ENCODE measurements at places on chromosomes 11 and 22. TPM values are rescaled to one million over a fixed set of nuclear protein-coding genes. Genes with fewer than 3 reads are reported as not detected.

ZNF74 gene
- total RNA-seq: 3.5 TPM

DCDC1 gene
- 3.0 TPM for total RNA-seq

TPBGL gene
- total RNA-seq: not detected

CELSR1 gene
- total RNA-seq: 6.2 TPM

TRIM6 gene
- 0.29 TPM for total RNA-seq

NXPE2 gene
- not detected for total RNA-seq

CRYAB gene
- total RNA-seq: 6.9 TPM

FGF19 gene
- not detected for total RNA-seq

GGTLC3 gene
- not detected for total RNA-seq

CASP4 gene
- total RNA-seq: 21.0 TPM

FIBP gene
- 52.2 TPM for total RNA-seq

KRTAP5-9 gene
- total RNA-seq: 0.38 TPM

DNA sequence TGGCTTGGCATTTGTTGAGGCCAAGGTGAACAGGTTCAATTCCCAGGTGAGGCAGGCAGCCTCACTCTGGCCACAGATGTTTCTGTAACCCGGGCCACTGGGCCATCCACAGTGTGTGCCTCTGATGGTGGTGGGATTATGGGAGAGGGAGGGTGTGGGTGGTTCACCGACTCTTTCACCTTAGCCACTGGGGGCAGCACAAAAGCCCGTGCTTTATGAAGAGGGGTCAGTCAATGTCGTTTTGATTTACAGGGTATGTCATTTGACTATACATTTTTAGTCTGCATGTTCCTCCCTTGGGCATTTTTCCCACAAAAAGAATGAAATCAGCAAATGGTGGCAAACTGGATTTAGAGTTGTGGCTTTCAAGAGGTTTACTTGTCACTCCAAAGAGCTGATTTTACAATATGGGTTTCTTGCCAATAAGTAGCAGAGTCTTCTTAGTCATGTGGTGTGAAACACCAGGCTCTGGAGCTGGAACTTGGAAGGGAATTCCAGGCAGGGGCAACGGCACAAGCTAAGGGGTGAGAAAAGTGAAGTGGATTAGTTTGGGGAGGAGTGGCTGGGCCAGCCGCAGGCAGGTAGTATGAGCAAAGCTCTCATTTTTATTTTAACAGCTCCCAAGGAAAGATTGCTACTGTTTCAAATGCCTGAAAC is 217.8 kb upstream of the ZBED5 start:
- H3K36me3 ChIP-seq: no peaks in the 10 kb centered on the region
- H3K4me1 ChIP-seq: no peaks in the 10 kb centered on the region
- no peak overlapping the region for H3K4me3 ChIP-seq
- H3K27me3 ChIP-seq: no peaks in the 10 kb centered on the region
- DNase-seq: no peak

DNA sequence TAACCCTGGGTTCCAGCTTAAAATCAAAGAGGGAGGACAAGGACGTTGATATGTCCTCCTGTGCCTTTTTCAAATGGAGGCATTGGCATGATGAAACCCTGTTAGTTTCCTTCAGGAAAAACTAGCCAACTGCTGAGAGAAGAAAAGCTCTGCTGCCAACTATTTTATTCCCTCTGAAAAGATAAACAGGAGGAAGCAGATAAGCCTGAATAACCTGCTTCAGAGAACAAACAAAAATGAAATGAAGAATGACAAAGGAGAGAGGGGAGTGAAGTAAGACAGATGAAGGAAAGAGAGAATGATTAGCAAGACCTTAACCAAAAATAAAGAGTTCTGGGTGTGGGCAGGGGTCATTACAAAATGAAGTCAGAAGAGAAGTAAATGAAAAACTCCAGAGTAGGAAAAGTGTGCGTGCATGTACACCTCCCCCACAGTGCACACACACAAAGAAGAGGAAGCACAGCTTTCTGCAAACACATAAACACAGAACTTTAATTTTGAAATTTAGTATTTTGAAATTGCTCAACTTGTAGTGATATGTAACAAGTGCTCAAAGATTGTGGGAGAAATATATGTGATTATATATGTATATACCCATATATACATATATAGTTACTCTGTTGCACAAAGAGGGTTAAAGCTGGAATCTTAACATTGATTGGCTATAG is 332.2 kb downstream of the LUZP2 start:
- H3K27me3 ChIP-seq: no peaks in the 10 kb centered on the region
- no peaks in the 10 kb centered on the region for H3K36me3 ChIP-seq
- H3K4me3 ChIP-seq: no peak overlapping the region

GRCh38 chr11:87038235-87038977 is 672 bp downstream of the TMEM135 start:
- H3K27ac ChIP-seq: peak overlapping the region; percentile 77
- no peaks in the 10 kb centered on the region for H3K36me3 ChIP-seq
- no peaks in the 10 kb centered on the region for H3K27me3 ChIP-seq

- H3K27me3 ChIP-seq: no peaks in the 10 kb centered on the region
- H3K27ac ChIP-seq: no peak overlapping the region
- H3K36me3 ChIP-seq: no peaks in the 10 kb centered on the region
Measured at GRCh38 chr11:8971924-8972316, 7.7 kb upstream of the TMEM9B start.

DNA sequence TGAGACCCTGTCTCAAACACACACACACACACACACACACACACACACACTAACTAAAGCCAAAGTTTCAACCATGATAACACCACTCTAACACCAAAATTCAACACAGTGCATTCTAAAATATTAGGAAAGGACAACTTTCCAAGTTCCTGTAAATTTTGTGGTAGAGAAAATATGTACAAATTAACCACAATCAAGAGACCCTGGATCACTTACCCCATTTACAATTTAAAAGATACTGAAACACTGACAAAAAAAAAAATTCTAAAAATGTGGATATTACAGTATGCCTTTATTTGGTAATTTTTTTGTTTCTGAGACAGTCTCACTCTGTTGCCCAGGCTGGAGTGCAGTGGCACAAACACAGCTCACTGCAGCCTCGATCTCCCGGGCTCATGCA is 9.7 kb downstream of the MRTFA start:
- H3K27ac ChIP-seq: no peak overlapping the region
- no peaks in the 10 kb centered on the region for H3K36me3 ChIP-seq
- no peaks in the 10 kb centered on the region for H3K27me3 ChIP-seq
- DNase-seq: no peak

DNA sequence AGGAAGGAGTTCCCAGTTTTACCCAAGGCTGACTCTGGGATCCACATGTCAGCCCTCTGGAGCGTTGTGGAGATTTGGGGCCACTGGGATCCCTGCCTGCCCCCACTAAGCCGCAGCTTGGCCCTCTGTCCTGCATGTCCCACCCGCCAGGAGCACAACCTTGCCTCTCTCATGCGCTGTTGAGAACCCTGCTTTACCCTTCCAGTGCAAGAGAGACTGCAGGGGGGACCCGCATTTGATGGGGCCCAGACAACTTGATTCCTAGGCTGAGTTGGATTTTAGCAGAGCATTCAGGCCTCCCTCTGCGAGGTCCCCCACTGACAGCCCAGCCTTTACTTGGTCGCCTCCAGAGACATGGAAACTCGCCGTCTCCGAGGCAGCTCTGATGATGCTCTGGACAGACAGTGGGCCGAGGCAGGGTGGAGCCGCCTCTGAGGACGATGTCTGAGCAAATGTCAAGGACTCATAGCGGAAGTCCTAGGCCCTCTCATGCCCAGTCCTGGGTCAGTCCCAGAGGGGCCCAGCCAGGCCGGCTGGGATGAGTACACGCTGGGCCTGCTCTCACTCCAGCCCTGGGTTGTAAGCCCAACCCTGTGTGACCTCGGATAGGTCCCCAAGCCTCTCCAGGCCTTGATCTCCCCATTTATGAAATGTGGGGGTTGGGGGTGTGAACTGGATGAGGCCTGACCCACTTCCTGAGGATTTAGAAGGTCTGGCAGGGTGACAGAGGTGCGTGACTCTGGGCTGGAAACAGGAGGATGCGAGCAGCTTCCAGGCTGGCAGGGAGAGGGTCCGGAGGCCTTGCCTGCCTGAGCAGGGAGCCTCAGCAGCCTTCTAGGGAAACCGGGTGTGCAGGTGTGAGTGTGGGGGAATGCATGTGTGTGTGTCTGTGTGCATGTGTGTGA is 630 bp downstream of the CD5 start:
- H3K27me3 ChIP-seq: no peaks in the 10 kb centered on the region
- no peaks in the 10 kb centered on the region for H3K4me1 ChIP-seq
- no peak overlapping the region for H3K4me3 ChIP-seq
- no peak overlapping the region for H3K27ac ChIP-seq

GRCh38 chr11:690738-691633 is 4.0 kb downstream of the DEAF1 start:
- H3K27ac ChIP-seq: no peak overlapping the region
- DNase-seq: no peak
- H3K4me1 ChIP-seq: peaks cover 5% of the 10 kb centered on the region
- no peak overlapping the region for H3K4me3 ChIP-seq
- H3K27me3 ChIP-seq: no peaks in the 10 kb centered on the region

GRCh38 chr11:2793701-2794045 is 91.9 kb downstream of the CDKN1C start:
- no peaks in the 10 kb centered on the region for H3K4me1 ChIP-seq
- no peaks in the 10 kb centered on the region for H3K36me3 ChIP-seq
- H3K27ac ChIP-seq: no peak overlapping the region
- DNase-seq: no peak
- no peak overlapping the region for H3K4me3 ChIP-seq
- H3K27me3 ChIP-seq: no peaks in the 10 kb centered on the region

GRCh38 chr22:22068657-22069056 is 86.1 kb upstream of the TOP3B start:
- H3K4me1 ChIP-seq: peaks cover 12% of the 10 kb centered on the region
- H3K36me3 ChIP-seq: no peaks in the 10 kb centered on the region
- H3K27me3 ChIP-seq: no peaks in the 10 kb centered on the region
- DNase-seq: no peak
- no peak overlapping the region for H3K4me3 ChIP-seq

- DNase-seq: no peak
- no peaks in the 10 kb centered on the region for H3K36me3 ChIP-seq
- H3K4me3 ChIP-seq: no peak overlapping the region
- H3K27me3 ChIP-seq: no peaks in the 10 kb centered on the region
Measured at GRCh38 chr22:37762389-37762836, 45.3 kb upstream of the GCAT start.

- H3K4me3 ChIP-seq: no peak overlapping the region
- H3K27me3 ChIP-seq: no peaks in the 10 kb centered on the region
- H3K4me1 ChIP-seq: no peaks in the 10 kb centered on the region
- DNase-seq: no peak
- no peaks in the 10 kb centered on the region for H3K36me3 ChIP-seq
- H3K27ac ChIP-seq: no peak overlapping the region
Measured at GRCh38 chr22:40001800-40002577, 7.2 kb downstream of the FAM83F start.

DNA sequence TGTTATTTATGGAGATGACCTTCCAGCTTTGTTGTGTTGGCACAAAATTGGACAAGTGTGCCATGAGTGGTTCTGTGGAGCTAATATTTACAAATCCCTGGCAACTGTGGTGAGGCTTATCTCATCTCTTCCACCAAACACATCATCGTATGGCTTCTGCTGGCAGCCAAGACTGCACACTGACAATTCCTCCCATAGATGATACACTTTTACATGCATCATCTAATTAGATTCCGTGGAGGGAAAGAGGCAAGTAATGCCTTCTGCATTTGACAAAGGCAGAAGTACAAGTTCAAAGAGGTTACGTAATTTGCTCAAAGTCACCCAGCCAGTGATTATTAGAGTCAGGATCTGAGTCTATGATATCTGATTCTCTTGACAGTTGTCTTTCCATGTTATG is 62.7 kb upstream of the KIRREL3 start:
- H3K4me3 ChIP-seq: no peak overlapping the region
- H3K27me3 ChIP-seq: no peaks in the 10 kb centered on the region
- H3K27ac ChIP-seq: no peak overlapping the region
- no peaks in the 10 kb centered on the region for H3K4me1 ChIP-seq
- H3K36me3 ChIP-seq: no peaks in the 10 kb centered on the region
- no peak for DNase-seq

DNA sequence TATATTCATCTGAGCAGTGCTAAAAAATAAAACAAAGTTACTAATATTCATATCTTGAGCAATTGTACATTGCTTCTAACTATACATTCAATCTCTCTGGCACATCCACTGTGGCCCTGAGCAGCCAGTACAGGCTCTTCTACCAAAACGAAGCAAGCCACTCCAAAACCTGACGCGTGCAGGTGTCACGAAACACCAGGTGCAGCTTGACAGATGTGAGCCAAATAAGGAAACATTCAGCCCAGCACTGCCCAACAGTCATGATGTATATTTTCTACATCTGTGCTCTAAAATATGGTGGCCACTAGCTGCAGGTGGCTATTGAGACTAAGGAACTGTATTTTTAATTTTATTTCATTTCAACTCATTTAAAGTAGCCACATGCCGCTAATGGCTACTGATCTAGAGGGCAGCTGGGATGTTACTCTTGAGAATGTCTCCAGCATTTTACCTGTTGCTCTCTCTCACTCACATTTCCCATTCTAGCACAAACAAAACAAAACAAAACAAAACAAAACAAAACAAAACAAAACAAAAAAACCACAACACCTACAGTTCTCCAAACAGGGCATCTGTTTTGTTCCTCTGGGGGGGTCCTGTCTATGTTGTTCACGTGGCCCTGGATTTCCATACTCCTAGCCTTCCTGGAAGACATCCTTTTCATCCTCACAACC is 77.7 kb downstream of the LARGE1 start:
- DNase-seq: no peak
- H3K4me3 ChIP-seq: no peak overlapping the region
- no peaks in the 10 kb centered on the region for H3K4me1 ChIP-seq
- H3K27me3 ChIP-seq: no peaks in the 10 kb centered on the region
- no peaks in the 10 kb centered on the region for H3K36me3 ChIP-seq
- no peak overlapping the region for H3K27ac ChIP-seq

DNA sequence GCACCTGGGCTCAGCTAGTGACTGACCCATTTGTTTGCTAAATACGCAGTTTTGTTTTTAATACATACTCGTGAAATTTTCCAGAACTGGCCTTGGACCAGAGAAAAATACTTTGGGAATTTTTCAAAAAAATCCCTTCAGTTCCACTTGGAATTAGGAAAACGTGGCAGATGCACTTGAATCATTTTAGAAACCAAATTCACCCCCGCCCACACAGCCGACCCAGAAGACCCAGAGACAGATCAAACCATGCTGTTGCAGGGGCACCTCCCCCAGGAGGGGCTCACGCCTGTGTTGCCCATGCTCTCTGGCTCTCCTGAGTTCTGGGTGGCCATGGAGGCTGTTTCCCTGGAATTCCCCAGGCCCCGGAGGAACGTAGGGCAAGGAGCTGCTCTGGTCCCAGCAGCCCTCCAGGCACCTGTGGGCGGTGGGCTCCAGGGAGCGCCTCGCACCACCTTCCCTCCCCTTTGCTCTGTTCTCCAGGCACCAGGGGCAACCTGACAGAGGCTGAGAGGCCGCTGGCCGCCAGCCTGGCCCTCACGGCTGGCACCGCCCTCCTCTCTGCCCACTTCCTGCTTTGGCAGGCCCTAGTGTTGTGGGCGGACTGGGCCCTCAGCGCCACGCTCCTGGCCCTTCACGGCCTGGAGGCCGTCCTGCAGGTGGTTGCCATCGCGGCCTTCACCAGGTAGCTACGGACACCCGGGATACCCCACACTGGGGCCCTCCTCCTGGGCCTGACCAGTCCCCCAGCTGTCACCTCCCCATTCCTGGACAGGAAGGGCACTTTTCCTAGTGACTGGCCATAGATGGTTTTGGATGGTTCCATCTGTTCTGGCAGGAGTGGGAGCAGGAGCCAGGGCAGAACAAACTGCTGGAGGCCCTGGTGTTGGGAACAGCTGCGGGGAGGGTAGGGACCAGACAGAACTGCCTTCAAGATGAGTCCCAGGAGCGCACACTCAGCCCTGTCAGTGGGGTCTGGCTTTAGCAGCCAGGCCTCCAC is 3.3 kb upstream of the EPS8L2 start:
- no peaks in the 10 kb centered on the region for H3K27me3 ChIP-seq
- H3K27ac ChIP-seq: peak overlapping the region; percentile 77
- H3K36me3 ChIP-seq: no peaks in the 10 kb centered on the region

GRCh38 chr22:38872831-38873248 is 824 bp upstream of the CBX6 start:
- peak overlapping the region; percentile 82 for H3K4me3 ChIP-seq
- H3K27me3 ChIP-seq: no peaks in the 10 kb centered on the region
- peak overlapping the region; percentile 85 for H3K27ac ChIP-seq
- DNase-seq: peak; percentile 56
